ENCODE measurements at places on chromosomes 2 and 18.
A peak's percentile ranks its signal among the peaks of the same experiment; 100 is the strongest.

DNA sequence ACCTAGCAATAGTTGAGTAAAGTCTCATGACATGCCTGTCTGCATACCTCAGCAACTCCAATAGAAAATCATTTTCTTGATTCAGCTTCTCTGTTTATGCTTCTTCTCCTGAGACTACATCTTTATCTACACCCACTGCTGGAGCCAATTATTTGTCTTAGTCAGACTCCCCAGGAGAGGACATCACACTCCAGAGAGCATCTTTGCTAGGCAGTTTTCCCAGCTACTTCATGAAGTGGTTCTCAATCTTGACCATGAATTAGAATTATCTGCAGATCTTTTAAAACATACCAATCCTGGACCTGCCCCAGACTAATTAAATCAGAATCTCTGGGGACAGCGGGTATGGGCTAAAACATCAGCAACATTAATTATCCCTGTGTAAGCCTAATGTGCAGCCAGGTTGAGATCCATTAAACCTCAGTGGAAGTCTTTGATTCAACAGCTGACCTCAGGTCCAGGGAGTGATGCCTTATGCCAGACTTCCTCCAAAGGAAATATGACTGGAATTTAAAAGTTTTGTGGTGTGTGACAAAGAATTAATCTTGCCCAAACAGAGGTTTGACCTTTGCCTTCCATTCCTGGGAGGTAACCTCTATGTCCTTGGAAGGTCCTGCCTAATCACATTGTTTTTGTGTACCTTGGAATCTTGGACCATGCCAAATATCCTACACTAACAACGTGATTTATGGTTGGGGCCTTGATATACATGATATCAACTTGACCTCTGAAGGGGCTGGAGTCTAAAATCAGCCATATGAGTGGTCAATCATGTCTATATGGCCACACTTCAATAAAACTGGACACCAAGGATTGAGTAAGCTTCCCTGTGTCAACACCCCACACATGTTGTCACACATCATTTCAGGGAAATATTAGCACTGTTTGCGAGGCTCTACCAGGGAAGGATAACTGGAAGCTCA lies 99.3 kb upstream of the DNAJC10 start:
- peak; percentile 63 for DNase-seq

DNA sequence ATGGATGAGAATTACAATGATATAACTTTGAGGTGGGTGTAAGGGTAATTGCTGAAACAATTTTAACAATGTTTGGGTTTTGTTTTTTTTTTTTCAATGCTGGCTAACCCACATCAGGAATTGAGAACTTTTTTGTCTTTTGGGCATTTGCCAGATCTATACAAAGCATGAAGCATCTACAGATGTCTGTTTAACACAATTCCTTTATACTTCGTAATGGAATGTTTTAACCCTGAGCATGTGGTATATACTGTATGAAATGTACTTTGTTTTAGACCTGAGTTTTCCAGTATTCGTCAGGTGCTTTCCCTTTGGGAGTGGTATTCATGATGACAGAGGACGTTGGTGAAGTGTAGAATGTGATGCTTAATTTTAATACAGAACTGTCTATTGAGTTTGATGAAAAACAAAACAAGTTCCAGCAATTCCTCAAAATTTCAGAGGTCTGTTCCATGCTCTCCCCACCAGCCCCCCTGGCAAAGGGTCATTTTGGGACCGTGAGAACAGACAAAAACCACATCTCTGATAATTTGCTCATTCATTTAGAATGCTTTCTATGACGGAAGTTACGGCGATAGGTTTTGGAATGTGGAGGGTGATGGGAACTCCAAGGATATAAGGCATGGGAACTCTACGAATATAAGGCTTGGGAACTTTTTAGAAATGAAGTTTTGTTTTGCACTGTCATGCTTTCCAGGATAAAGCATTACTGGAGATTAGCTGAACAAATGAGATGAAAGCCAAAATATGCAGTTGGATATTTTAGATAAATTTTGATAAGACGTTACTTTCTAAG lies 14.1 kb downstream of the LIMS1 start:
- DNase-seq: no peak

- DNase-seq: no peak
Observed at GRCh38 chr2:230068651-230069055, at the start of gene SLC16A14. SLC16A14 (minus strand) TSS chr2:230068924; CDS start chr2:230059352, 9,572 bp downstream.

DNA sequence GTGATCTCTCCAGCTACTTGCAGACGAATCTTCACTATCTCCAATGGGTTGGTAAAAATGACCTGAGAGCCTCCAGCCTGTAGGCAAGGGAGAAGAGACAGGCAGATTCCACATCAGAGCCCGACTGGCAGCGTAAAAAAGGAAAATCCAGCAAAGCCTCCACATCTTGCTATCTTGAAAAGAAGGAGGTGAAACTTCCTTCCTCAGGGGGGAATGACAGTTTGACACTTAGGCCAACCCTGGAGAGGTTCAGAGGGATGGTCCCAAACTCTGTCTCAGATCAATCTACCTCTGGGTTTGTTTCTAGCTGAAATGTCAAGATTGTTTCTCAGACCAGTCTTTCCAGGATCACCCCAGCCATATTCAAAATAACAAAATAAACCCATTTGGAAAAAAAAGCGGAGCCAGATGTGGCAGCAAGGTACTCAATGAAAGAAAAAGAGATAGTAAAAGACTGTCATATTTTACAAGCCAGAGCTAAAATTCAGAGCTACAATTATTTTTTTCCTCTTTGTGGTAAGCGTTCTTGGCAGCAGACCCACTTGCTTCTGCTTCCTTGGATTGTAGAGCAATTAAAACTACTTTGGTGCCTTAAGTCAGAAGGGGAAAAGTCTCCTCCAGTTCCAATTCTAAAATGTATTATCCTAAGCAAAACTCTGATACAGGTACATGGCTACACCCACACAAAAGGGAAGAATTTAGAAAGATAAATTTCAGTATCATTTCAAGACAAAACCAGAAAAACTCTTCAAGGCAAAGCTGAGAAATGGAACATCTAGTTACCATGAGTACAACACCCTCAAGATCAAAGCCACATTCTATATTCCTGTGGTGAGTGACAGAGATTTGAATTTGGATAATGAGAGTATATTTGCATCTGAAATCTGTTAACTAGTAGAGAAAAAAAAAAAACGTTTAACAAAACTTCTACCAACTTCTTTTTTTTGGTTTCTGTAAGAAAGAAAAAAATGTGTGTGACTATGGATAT lies 100.1 kb downstream of the SLC25A12 start:
- DNase-seq: no peak

DNA sequence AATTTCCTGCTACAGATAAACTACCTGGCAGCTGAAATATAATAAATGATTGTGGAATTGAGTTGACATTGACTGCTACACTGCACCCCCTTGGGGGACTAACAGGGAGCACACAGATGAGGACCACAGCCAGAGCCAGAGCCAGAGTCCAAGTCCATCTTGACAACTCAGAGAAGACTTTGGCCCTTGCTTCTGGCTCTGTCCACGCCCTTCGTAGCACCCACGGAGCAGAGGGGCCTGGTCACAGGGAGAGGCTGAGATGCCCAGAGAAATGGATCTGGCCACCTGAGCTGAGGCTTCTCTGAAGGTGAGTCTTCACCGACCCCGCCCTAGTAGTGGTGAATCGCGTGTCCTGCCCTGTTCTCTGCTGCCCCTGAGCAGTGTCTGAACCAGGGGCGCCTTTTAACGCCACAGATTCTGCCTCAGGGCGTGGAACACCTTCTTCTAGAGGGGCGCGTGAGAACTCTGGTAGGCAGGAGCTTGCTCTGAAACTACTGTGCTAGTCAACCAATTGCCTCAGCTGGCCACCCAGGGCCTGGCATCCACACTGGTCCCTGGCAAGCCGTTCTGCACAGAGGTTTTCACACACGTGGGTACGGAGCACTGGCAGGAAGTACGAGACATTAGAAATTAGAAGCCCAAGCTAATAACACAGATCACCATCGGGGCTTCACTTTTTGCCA lies 35.7 kb upstream of the MAT2A start:
- no peak for DNase-seq
